Bone marrow (tissue), 2 donors: ENCODE measurements at places on chromosomes 1 and 21.

DNA sequence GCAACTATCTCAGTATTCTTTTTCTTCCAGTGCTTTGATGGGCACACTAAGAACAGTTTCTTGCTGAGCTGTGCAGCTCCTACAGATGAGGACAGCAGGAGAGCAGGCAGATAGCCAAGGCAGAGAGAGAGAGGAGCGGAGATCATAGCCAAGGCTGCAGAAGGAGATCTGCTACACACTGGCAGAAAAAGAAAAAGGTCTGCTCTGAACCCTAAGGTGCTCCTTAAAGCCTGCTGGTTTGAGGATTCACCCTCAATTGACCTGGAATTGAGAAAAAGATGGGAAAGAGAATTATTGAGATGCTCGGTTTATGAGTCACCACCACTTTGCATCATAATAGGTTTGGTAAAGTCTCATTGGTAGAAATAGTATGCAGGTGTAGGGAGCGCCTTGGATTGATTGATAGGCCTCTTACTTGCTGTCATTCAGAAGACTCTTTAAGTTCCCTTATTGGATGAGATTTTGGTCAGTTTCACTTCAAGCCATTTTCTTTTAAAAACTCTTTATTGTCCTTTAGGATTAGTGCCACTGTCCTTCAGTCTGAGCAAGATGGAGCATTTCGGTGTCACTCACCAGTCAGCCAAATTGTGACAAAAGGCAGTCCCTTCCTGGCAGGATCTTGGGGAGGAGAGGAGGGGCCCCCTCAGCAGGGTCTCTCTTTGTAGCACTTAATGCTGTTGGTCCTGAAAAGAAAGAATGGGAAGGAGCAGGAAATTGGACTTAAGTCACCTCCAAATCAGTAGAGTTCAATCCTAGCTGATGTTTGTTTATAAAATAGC is 685.0 kb downstream of the ADGRL2 start:
- no peak for DNase-seq

GRCh38 chr21:45396620-45396995 is 8.4 kb upstream of the COL18A1 start:
- DNase-seq: no peak

GRCh38 chr1:101444381-101444780 is 207.6 kb downstream of the S1PR1 start:
- DNase-seq: no peak

GRCh38 chr1:67832737-67833601 is at the start of gene GNG12:
Gene GNG12, minus strand, starts transcription at chr1:67833467. Its CDS starts 125,781 bp downstream, at chr1:67707686.
- DNase-seq: no peak

DNA sequence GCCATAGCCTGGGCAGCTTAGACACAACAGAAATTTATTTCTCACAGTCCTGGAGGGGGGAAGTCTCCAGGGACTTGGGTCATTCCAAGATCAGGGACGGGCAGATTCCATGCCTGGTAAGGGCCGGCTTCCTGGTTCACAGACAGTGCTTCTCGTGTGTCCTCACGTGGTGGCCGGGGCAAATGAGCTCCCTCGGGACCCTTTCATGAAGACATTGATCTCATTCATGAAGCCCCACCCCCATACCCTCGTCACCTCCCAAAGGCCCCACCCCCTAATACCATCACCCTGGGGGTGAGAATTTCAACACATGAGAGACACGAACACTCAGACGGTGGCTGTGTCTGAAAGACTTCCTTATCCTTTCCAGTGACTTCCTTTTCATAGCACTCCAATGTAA is 51.5 kb downstream of the ACOT7 start:
- no peak for DNase-seq

DNA sequence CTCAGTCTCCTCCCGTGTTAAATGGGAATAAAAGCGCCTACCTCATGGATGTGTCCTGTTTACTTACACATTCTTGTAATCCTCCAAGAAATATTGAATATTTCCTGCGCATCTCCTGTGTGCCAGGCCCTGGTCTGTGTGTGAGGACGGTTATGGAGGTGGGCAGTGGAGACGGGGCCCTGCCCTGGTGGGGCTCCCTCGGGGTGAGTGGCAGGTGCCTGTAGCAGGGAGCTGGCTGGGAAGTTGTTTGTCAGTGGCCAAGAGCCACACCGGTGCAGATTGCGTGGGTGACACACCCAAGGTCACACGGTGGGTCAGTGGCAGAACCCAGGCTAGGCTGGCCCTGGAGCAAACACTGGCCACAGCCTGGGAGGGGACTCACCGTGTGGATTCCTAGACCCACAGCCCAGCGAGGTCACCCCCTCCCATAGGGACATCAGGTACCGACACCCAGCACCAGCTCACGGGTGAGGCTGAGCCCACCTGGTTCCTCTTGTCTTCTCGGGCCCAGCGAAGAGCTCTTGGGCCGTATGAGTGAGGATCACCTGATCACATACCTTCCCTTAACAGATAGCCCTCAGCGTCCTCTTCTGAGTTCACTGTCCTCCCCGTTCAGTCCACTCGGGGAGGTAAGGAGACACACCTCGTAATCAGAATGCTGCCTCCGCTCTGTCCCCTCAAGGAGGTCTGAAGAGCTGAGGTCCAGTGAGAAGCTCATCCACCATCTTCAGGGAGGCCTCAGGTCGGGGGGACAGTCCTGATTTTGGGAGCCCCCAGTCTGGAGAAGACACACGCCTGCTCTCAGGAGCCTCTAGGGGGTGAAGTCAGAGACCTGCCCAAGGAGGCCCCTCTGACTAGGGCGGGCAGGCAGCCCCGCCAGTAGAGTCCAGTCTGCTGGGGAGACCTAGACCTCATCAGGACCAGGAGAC is 349.6 kb downstream of the MATN1 start:
- no peak for DNase-seq

- DNase-seq: no peak
These were observed 14.0 kb upstream of the ZC3H11B start for GRCh38 chr1:219626865-219627264.

DNA sequence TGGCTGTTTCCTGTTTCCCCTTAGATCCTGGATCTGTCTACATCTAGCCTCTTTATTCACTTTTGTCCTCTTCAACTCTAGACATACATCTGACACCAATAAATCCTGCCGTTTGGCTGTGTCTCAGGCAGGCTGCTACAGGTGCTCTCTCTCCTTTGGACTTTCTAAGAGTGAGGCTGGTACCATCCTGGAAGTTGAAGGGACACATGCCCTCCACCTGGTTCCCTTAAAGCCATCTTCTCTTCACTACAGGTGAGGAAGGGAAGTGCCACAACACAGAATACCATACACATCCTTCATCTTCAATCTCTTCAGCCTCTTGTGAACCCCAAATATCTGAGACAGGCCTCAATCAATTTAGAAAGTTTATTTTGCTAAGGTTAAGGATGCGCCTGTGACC is 137.9 kb downstream of the BACH1 start:
- DNase-seq: no peak

- DNase-seq: no peak
These were observed 951 bp downstream of the SYDE2 start for GRCh38 chr1:85199667-85200462.

DNA sequence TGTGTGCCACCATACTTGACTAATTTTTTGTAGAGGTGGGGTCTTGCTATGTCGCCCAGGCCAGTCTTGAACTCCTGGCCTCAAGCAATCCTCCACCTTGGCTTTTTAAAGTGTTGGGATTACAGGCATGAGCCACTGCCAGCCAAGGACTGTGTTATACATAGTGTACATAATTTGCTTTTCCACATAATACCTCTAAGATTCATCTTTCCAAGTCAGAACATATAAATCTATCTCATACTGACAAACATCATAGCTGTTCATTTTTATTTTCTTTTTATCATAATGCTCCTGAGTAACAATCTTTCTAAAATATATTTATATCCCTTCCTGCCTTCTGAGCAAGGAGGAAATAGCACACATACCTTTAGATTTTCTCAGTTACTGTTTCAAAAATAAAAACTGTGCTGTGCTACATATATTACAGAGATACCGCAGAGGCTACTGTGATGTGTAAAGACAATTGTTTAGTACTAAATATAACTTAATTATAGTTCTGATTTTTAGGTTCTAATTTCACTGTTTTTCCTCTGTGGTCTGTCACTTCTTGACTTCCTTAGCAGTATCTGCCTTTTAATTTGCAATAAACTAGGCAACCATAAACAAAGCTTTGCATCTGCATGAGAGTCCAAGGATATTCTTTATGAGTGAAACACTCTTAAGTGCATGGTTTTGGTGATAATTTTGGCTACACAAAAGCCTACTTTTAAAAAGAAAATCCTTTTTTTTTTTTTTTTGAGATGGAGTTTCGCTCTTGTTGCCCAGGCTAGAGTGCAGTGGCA is 59.3 kb downstream of the EYA3 start:
- DNase-seq: no peak

- no peak for DNase-seq
These were observed 511.1 kb upstream of the ADGRL4 start for GRCh38 chr1:79517470-79518224.

DNA sequence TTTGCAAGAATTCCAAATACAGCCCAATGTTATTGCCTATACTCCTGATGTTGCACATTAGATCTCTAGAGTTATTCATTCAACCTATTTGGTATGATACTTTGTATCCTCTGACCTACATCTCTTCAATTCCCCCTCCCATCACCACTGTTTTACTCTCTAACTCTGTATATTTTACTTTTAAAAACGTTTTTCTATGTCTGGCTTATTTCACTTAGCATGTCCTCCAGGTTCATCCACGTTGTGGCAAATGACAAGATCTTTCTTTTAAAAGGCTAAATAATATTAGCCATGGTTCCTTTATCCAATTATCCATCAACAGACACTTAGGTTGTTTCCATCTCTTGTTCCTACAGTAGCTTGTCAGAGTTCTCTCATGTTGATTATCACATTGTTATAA is 207.1 kb upstream of the PTGFR start:
- no peak for DNase-seq

- no peak for DNase-seq
These were observed 72.0 kb upstream of the CLDN14 start for GRCh38 chr21:36551731-36552433.

- DNase-seq: no peak
These were observed 52.5 kb downstream of the POU2F1 start for GRCh38 chr1:167273027-167273800.

GRCh38 chr1:75745276-75745675 is 20.8 kb downstream of the ACADM start:
- DNase-seq: no peak

- DNase-seq: no peak
These were observed 2.5 kb upstream of the ATF6 start for GRCh38 chr1:161763522-161764098.

GRCh38 chr21:46214478-46215340 is 13.9 kb downstream of the LSS start:
- no peak for DNase-seq

GRCh38 chr1:228402641-228403025 is 4.0 kb downstream of the TRIM11 start:
- no peak for DNase-seq

DNA sequence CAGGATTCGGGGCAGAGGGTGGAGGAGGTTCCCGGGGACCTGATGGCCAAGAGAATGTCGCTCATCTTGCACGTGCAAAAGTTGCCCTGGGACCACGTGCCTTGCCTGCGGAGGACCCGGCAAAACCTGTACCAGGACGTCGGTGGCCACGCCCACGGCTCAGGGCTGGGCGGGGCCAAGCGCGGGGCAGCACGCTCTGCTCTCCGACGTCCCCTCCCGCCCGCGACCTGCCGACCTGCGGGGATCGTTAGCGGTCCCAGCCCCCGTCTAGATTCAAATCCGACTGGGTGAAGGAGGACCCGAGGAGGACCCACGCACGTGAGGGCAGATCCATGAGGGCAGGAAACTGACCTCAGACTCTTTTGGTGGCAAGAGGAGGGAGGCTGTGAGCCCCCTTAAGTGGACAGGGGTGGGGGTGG is at the start of gene C1orf167:
C1orf167 (plus strand) TSS at position 206 of the 419 bp plus-strand sequence. CDS start 2,208 bp downstream, outside the sequence.
- DNase-seq: no peak

GRCh38 chr1:66478116-66478515 is 55.8 kb upstream of the SGIP1 start:
- no peak for DNase-seq

- DNase-seq: no peak
These were observed 297.6 kb downstream of the TTLL7 start for GRCh38 chr1:83701355-83701754.

- DNase-seq: no peak
These were observed 28.0 kb downstream of the AGBL4 start for GRCh38 chr1:49995734-49996133.

DNA sequence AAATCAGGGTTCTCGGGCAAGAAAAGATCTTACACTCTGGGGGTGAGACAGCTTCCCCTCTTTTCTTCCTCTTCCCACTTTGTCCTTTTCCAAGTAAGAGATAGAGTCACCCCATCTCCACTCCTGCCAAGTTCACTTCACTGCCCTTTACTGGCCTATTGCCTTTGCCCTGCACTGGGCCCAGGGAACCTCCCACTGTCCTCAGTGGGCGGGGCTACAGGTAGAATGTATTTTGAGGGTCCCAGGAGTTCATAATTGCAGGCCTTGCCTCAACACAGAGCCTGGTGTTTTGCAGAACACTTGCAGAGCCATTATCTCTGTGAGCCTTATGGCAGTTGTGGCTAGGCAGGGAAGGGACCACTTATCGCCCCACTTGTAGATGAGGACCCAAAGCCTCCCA is 3.3 kb downstream of the AMPD2 start:
- DNase-seq: no peak

DNA sequence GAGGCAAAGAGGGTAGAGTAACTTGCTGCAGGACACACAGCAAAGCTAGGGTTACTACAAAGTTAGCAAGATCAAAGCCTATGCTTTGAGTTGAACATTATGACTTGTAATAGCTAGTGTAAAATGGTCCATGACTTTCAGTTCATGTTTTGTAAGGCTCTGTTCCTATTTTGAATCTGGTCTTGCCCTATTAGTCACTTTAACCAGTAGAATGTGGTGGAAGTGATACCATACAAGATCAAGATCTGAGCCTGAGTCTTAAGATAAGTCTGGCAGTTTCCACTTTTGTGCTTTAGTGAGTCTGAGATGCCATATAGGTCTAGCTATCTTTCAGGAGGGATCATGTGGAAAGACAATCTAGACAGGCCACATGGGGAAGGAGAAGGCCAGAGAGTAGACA is 282.1 kb upstream of the BRINP3 start:
- no peak for DNase-seq

DNA sequence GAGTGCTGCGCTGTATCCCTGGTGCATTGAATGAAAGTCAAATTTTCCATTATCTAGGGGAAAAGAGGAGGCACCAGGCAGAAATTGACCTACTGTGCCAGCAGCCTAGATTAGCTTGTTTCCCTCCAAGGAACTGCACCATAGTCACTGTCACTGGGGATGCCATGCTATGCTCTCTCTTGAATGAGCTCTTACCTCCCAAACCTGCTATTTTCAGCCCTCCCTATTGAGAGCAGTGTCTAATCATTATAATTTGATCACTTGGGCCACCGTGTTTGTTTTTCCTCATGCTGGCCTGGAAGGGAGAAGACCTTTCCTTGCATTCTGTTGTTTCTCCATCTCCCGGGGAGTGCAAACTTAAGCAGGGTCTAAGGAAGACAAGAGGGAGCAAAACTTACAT is 492.9 kb downstream of the SIPA1L2 start:
- DNase-seq: no peak

GRCh38 chr1:237913345-237913744 is 22.6 kb upstream of the ZP4 start:
- DNase-seq: no peak
